ENCODE measurements at places on chromosomes 2 and 18.

GRCh38 chr2:9419541-9419940 lies 3.8 kb downstream of the ITGB1BP1 start:
- DNase-seq, result no peak

GRCh38 chr2:231854616-231855125 lies 68.4 kb downstream of the COPS7B start:
- DNase-seq, result no peak

- no peak for DNase-seq
Observed at GRCh38 chr2:188196343-188197008, 95.2 kb upstream of the GULP1 start.

DNA sequence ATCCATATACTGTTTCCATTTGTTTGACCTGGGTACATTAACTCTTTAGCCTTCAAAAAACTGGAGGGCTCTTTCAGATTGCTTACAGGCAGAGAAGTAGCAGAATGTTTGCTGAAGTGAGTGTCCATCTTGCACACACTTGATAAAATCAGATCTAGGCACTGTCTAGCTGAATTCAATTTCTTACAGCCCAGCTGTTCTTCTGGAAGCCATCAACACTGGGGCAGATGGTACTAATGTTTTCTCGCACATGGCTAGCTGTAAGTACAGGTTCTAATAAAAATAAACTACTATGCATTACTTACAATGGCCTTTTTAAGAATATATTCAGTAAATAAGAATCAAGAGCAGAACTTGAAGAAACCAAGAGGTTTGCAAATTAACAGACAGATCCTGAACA lies 175.9 kb downstream of the NBAS start:
- no peak for DNase-seq

GRCh38 chr2:130796290-130796689 lies 40.4 kb upstream of the ARHGEF4 start:
- no peak for DNase-seq

GRCh38 chr2:235500761-235501672 lies 7.2 kb downstream of the AGAP1 start:
- DNase-seq, result no peak

- DNase-seq, result peak; percentile 63
Observed at GRCh38 chr2:28423856-28424605, 31.4 kb downstream of the FOSL2 start.

DNA sequence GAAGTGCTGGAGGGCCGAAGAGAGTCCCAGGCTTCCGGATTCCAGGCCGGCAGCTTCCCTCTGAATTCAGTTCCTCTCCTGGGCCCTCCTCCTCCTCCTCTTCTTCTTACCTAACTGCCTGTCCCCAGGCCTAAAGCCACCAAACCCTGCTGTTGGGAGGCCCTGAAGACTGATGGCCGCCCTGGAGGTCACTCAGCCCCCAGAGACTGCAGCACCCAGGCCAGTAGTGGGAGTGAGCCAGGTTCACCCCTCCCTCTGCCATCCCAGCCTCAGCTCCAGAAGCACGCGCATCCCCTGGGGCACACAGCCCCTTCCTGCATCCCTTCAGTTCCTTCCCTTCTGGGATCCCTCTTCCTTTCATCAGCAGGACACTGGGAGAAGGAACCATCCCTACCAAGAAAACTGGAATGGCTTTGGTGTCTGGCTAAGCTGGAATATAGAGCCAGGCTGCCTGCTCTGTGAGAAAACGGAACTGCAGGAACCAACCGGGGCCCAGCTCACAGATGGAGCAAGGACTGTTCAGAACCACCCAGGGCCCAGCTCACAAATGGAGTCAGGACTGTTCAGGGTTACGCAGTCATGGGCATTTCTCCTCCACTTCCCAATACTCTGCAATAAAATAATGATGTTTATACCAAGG lies 127.4 kb downstream of the NDUFA10 start:
- no peak for DNase-seq

DNA sequence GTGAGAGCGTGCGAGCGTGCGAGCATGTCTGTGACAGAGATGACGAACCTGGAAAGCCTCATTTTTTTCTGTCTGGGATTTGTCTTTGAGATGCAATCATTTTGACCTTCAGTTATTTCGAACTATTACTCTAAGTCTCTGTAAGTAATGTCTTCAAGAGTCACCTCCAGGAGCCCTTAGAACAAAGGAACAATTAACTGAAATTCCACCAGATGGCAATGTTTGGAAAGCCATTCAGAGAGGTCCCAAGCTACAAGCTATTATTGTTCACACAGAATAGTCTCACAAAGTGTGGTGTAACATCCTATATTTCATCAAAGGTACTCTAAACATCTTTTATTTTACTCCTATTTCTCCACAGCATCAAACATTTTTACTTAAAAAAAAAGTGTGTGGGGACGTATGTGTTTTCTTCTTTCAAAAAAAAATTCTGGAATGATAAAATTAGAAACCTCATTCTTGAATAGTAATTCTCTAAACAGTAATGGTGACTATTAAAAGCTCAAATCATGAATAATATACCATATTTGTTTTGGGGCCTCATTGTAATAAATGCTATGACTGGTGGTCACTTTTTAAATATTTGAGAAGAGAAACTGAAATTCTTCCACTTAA lies 35.1 kb upstream of the MAPRE2 start:
- DNase-seq, result peak; percentile 47

DNA sequence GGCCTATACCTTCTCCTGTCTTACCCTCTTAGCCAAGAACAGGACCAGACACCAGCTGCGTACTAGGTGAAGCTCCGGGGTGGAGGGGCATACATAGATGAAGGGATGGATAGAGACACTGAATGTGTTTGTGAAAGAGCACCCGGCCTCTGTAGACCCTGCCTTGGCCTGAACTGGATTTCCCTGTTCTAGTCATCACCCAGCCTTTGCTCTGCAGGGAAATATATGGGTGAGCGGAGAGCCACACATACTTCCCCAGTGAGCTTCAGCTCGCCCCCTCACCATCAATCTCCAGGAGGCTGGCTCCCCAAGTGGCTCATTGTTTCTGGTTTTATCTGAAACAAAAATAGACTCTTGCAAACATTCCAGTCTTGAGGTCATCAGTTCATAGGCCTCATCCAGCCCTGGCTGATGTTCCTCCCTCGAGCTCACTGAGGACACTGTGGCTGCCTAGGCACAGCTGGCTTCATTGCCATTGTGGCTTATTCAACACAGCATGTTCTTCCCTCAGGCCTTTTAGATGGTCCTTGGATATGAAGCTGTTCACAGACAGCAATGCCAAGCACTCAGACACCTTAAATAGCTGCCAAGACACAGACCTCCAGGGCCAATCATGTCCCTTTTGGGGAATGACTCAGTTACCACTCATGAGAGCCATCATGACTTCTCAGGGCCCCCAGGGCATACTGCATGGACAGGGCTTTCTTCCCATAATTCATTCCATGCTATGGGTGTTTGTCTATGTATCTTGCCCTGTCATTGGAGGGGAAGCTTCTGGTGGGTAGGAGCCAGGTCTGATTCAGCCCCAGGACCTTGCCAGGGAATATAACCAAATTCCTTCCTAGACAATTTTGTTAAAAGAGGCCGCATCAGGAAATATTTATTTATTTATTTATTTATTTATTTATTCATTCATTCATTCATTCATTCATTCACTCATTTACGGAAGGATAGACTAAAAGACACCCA lies 82.4 kb downstream of the TTC32 start:
- DNase-seq, result no peak

- DNase-seq, result no peak
Observed at GRCh38 chr2:181364492-181365170, 92.6 kb upstream of the ITGA4 start.

DNA sequence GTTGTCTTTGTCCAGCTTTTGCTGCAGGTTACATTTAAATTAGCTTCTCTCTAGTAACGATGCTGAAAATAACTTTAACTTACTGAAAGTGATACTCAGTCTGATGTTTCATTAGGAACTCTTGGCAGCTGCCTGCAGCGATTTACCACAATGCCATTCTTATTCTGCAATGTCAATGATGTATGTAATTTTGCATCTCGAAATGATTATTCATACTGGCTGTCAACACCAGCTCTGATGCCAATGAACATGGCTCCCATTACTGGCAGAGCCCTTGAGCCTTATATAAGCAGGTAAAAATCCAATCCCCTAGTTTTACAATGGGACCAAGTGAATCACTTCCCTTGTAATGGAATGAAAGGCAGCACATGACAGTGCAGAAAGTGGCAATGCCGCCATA lies 16.3 kb upstream of the MFF start:
- no peak for DNase-seq

DNA sequence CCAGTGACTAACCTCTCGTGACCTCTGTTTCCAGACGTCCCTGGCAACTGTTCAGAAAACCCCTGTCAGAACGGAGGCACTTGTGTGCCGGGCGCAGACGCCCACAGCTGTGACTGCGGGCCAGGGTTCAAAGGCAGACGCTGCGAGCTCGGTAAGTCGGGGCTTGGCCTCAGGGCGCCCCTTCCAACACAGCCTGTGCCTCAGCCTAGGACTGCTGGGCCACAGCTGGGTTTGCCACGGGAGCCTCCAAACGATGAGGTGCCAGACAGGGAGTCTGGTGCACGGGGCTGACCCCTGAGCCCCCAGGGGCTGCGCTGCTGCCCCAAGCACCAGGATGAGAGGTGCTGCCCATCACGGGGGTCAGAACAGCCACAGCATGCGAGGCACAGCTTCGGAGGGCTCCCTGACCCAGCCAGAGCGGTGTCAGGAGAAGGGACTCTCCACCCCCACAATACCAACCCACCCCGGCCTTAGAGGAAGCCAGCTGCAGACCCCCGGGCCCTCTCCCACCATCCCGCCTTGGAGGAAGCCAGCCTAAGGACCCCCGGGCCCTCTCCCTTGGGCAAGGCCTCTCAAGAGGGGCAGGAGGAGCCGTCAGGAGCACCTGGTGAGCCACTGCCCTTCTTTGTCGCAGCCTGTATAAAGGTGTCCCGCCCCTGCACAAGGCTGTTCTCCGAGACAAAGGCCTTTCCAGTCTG lies 20.3 kb downstream of the MTERF4 start:
- DNase-seq, result no peak

- no peak for DNase-seq
Observed at GRCh38 chr2:29447513-29447912, 332.3 kb downstream of the CLIP4 start.

DNA sequence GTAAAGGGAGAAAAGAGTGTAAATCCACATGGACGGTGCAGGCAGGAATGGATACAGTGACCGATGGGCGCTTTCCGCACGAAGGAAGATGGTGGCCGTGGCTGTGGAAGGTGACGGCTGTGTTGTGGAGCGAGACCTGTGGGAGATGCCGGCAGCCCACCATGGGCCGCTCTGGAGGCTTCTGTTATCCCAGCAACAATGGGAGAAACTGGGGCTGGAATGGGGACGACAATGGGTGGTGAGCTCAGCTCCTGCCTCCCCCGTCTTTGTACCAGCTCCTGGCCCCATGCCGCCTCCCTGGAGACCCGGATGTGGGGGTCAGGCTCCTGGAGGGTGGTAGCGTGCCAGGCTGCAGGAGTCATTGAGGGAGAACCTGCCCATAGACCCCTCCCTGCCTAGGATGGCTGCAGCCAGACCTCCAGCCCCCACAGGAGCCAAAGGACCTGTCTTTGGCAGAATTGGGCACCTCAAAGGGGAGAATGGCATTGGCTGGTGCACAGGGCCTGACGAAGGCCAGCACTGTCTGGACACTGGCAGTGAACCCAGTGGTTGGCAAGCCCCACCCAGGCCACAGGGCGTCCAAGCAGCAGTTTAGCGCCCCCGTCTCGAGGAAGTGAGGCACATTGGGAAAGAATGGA lies 72.6 kb downstream of the SLC66A2 start:
- DNase-seq, result no peak

- no peak for DNase-seq
Observed at GRCh38 chr2:197464175-197464574, 10.8 kb downstream of the COQ10B start.

- DNase-seq, result no peak
Observed at GRCh38 chr2:79191816-79192215, 32.3 kb upstream of the REG3A start.

DNA sequence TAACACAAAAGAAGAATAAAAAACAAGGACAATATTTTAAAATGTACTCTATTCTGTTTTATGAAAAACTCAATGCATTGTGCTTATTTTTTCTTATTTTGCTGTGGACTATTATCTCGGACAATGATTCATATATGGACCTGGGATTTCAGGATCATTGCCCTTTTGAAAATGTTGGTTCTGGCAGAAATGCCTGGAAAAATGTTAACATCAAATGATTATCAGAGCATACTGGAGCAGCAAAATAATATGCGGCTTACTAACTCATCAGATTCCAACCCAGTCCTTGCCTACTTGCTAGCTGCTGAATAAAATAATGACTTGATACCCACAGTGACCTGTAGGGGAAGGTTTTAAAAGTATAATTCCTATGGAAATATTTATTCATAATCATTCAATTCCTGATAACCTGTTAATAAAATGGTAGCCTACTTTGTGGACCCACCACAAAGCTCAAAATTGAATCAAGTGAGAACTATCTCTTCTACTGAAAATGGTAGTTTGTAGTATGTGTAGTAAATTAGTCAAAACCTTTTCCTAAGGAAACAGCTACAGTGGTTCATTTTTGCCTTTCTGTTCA lies 117.4 kb downstream of the NEB start:
- no peak for DNase-seq

DNA sequence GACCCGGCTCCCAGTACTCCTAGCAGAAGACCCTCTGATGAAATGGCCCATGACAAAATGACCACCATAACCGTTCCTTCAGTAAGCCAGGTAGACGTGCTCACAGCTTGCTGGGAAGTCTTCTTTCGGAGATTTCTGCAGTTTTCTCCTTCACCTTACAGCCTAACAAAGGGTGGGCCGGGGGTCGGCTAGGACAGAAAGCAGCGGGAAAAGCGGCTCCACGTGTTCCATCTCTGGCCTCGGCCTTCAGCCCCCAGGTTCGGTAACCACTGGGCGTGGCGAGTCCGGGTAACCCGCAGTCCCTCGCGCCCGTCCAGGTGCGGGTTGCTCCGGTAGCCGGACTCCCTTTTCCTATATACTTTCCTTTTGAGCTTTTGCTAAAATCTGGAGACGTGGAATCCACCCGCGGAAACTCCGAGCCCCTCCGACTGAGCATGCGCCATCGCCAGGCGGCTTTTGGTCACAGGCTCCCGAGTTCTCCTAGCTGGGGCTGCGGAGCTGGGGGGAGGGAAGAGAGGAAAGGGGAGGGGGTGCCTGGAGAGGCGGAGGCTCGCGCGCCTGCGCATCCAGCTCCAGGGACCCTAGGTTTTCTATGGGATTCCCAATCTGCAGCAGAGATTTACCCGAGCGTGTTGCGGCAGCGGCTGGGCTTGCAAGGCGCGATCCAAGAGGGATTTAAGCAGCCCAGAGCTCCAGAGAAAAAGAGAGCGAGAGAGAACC lies at the start of gene VSNL1:
Gene VSNL1, plus strand, starts transcription at position 604 of the 720 bp plus-strand sequence. CDS start 51,379 bp downstream, outside the sequence.
- no peak for DNase-seq

DNA sequence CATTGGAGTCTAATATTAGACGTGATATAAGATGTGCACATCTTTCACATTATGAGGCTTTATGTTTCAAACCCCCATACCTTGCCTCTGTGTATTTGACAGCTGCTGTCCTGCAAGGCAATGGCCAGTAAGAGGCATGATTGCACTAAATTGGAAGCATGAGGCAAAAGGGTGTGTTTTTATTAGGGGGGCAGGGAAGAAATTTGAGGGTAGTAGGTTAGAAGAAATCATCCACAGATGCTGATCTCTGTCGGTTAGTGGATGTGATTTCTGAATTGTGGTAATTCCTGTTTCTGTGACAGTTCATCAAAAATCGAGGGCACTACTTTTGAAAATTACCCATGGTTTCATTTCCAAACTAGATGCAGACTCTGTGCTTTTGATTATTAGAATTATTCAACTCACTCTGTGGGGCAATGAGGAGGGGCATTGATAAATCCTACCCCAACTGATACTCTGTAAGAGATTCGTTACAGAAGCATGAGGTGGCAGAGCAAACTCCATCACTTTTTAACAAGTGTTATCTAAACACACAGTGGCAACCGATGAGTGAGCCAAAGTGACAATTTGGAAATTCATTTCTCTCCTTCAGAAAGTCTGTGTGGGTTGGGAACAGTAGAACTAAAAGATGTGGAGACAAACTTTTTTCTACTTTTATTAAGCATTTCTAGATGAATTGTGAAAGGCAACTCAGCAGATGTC lies 453.0 kb downstream of the ARHGAP15 start:
- no peak for DNase-seq

All from CD4-positive, alpha-beta T cell treated with Interleukin-6 at 100 ng/mL for 8 hours (primary cell).